ENCODE measurements at places on chromosomes 3 and 15.

DNA sequence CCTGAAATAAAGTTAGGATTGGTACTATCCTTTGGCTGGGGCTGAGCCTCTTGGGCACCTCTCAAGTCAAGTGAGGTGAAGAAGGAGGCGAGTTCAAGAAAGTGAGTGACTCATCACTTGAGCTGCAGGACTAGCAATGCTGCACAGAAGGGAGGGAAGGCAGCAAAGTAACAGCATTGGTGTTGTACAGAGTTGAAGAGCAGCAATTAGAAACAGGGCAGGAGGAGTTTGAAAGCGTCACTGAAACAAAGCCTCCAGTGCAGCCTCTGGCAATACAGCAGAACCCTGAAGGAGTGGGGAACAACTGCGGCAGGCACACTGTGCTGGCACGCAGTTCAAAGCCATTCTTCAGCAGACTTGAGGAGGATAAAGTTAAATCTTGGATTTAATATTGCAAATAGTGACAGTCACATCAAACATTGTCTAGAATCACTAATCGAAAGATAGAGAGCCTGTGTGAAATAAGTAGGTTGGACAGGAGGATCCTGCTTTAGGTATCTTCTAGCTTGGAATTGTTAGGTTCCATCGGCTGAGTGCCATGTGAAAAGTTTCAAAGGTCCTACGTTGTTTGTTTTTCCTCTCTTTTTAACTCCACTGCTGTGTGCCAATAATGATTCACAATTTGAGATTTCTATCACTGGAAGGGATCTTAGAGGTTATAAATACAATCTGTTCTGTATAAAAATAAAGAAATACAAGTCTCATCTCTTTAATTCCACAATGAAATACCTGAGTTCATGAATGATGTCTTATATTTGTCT, 479.8 kb downstream of the NAALADL2 start:
- peak; percentile 89 for DNase-seq

GRCh38 chr15:34795267-34796081, at the start of gene ACTC1:
ACTC1 (minus strand) TSS chr15:34795549; CDS start chr15:34794808, 741 bp downstream.
- peak; percentile 61 for DNase-seq

DNA sequence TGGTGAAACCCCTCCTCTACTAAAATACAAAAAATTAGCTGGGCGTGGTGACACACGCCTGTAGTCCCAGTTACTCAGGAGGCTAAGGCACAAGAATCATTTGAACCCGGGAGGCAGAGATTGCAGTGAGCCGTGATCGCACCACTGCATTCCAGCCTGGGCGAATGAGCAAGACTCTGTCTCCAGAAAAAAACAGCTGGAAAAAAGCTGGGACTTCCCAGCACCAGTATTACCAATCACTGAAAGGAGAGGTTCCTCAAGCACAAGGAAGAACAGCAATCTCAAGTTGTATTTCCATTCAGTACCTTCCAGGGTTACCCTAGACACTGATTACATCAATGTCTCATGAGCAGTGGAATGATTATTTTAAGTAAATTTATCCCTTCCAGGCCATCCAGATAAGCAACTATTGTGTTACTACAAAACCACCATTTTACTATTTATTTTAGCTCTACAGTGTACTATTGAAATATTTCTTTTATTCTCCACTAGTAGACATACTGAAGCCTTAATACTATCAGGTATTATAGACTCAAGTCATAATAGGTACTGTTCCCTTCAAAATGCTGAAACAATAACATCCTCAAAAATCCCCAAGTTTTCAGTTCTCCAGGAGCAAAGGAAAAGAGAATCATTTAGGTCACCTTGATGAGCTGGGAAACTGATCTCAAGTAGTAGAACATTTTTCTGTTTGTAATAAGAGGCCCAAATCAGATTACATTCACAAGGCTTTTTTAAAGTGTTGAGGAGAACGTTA, 54.8 kb upstream of the VGLL4 start:
- peak; percentile 34 for DNase-seq

DNA sequence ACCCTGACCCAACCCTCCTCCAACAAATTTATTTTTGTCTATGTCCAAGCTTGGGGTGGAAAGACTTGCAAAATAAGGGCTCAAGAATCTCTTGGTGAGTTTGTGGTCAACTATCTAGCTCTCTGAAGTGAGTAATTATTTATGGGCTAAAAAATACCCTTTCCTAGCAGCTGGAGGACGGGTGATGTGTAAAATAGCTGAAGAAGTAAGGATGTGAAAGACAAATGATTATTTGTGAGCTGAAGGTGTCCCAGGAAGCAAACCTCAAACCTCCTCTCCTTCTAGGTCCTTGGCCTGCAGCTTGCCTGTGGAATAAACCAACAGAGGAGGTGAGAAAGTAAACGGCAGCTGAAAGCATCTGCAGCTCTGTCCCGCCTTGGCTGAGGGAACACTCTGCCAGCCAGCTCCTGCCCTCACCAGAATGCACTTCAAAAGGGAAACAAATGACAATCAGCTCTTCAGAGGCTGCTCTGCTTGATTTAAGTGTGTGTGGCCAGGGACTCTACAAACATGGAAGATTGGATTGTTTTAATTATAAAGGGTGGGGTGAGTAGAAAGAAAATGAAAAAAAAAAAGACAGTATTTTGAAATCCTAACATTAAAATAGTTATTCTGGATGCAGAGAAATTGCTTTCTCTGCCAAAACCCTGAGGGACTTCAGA, 60.3 kb downstream of the TM4SF4 start:
- peak; percentile 74 for DNase-seq

DNA sequence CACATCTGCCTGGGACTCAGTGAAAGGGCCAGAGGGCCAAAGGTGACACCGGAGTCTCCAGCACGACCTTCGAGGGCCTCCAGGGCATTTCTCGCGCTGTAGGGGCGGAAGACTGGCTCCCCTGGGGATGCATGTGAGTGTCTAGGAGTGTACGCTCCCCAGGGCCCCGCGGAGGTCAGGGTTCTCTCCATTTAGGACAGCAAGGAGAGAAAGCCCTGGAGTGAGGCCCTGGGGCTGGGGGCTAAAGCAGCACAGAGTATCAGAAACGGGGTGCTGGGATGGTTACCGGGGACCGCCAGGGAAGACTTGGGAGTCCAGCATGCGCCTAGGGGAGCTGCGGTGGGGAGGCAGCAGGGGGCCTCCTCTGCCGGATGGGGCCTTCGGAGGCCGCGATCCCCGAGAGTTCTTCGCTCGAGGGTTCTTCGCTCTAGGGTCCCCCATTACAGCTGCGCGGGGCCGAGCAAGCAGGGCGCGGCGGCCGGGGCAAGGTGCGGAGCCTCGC, 595 bp upstream of the APBA2 start:
- DNase-seq = peak; percentile 22

GRCh38 chr3:77868725-77869124, 828.8 kb downstream of the ROBO2 start:
- peak; percentile 6 for DNase-seq

Measured in iris pigment epithelial cell (primary cell).